ENCODE measurements at places on chromosomes 3 and 15. TPM values are rescaled to one million over a fixed set of nuclear protein-coding genes. Genes with fewer than 3 reads are reported as not detected.

DNA sequence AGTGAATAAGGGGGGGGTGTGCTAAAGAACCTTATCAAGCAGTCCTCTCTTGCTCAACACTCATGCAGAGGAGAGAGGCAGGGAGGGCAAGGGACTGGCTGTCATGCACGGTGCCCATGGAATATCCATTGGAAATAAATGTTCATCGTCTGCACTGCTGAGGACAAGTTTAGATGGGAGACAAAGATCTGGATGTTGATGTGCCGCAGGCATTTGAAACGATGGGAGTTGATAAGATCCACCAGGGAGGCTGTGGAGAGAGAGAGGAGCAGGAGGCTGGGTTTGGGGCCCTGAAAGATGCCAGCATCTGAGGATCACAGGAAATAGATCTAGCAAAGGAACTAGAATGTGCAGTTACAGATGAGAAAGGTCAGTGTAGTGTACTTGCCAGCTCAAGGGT is 76.2 kb downstream of the CEP63 start:
- DNase-seq, result no peak

- no peak for DNase-seq
These were observed 37.2 kb downstream of the CCK start for GRCh38 chr3:42228796-42229195.

- no peak for DNase-seq
These were observed 40.1 kb downstream of the ANAPC13 start for GRCh38 chr3:134445636-134446035.

DNA sequence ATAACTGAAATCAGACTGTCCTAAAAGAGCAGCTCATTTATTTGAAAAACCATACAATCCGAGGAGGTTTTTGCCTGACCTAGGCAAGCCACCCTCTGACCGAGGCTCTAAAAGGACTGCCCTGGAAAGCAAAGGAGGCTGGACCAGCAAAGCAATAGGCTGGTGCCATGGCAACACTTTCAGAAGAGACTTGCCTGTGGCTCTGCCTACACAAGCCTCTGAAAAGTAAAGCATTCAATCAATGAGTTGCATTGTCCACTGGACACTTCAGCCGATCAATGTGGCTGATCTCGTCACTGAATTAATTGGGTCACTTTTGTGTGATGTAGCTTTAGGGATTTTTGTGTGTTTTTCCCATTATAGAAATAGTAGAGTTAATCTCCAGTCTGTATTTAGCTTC is 99.1 kb upstream of the SEMA6D start:
- no peak for DNase-seq

DNA sequence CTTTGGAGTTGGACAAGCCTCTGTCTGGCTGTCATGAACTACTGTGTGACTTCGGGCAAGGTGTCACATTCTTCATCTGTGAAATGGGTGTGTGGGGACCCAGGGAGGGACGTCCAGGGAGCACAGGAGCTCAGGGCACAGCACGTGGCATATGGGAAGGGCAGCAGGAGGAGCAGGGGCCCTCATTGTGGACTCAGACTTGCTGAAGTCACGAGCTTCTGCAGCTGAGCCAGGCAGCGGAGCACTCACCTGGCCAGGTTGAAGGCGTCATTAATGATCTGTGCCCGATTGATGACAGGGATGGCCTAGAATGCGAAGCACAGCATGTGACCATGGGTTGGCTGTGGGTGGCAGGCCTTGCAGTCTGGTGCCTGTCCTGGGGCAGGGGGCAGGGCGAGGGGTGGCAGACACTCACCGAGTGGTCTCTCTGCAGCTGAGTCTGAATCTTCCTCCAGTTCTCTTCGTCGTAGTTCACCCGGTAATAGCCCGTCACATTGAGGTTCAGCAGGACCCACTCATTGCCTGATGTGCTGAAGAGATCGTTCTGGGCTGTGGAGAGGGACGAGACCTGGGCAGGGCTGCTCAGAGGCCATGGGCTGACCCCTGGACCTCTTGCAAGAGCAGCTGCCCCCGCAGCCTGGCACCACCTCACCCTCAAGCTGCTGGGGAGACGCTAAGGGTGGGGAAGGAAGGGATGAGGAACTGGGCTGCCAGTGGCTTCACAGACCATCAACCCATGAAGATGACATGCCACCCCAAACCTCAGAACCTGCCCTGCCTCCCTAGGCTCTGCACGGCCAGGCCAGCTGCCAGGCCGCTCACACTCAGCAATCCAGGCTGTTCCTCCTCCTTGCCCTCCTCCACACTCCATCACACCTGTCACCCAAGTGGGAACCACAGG is 15.4 kb downstream of the ANPEP start:
- no peak for DNase-seq

Gene GRAMD2A
- total RNA-seq, result not detected

- DNase-seq, result no peak
These were observed 108.9 kb downstream of the FNDC3B start for GRCh38 chr3:172148241-172148640.

Gene FRMD5
- 0.26 TPM for total RNA-seq

Measured in T-cell (primary cell).